ENCODE measurements at places on chromosomes 2 and 18.

DNA sequence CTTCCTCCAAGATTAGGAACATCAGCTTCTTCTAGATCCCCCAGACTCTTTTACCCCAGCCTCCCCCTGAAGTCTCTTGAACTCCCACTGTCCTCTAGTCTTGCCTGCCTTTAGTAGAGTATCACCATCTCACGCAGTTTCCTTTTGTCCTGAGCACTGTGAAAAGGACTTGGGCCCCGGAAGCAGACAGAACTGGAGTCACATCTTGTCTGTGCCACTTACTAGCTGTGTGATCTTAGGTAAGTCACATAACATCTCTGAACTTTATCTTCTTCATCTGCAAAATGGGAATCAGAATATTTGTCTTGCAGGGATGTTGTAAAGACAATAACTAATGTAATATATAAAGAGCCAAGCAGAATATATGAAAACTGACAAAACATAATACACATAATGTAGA, 8.4 kb upstream of the TRABD2A start:
- DNase-seq: no peak

DNA sequence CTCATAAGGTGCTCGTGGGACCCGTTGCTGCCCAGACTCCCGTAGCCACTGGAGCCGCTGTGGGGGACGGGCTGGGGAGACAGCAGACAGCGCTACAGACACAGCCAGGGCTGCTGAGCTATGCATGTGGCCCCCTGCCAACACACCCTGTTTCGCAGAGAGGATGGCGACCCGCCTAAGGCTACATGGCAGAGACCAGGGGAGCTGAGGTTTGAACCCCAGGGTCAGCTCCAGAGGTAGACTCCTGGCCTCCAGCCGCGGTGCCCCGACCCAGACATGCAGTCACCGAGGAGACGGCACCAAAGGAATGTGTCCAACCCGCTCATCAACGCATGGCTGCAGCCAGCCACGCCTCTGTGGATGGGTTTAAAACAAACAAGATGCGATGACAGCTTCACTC, 21.0 kb upstream of the HES6 start:
- no peak for DNase-seq

DNA sequence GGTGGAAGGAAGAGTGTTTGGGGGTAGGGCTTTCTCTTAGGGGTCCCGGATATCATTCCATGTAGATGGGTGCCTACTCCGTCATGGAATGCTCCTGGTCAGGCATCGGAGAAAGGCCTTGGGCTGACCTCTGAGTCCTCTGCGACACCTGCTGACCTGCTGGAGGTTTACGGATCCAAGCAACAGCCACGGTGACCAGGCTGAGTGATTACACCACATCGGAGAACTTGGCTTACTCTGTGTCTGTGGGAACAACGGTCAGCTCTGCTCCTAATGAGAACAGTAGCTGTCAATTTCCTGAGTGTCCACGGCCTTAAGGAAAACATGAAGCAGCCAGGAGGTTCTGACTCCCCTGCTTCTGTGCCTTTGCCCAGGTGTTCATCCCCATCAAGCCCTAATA, 73.2 kb downstream of the TNP1 start:
- DNase-seq: no peak

DNA sequence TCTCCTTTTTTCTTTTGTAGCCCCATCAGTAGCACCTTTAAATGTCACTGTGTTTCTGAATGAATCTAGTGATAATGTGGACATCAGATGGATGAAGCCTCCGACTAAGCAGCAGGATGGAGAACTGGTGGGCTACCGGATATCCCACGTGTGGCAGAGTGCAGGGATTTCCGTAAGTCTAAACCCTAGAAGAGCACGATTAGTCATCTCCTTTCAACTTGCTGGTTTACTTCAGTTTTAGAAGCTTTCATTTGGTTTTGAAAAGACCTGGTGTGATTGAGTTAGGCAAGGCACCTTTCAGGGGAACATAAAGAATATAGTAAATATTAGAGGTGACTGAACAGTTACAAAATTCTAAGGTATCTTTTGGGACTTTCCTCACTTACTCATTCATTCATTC, 72.2 kb upstream of the TMEM87B start:
- no peak for DNase-seq

DNA sequence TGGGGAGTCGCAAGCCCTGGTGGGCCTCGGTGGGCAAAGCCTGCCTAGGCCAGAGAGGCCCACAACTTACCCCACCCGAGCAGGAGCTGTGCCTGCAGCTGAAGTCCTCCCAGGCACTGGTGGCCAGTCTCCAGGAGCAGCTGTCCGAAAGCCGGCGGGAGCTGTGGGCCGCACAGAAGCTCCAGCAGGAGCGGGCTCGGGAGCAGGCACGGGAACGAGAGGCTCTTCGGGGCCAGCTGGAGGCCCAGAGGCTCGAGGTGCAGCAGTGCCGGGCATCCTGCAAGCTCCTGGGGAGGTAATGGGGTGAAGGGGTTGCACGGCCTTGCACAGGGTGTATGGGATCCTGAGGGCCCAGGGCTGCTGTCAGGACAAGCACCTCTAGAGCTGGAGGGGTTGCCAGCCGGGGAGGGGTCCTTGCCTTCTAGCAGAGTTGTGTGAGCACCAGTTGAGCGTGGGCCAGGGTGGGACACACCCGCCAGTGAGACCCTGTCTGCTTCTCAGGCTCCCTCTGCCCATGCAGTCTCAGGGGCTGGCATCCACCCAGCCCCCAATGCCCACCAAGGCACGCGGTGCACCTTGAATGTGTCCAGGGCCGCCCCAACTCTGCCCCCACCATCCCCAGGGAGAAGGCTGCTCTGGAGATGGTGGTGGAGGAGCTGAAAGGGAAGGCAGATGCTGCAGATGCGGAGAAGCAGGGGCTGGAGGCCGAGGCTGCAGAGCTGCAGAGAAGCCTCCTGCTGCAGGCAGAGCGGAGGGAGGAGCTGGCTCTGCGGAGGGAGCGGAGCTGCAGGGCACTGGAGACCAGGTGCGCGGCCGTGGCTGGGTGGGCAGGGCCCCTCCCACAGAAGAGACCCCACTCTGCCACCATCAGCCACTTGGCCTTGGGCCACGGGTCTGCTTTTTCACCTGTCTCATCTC, 27.2 kb downstream of the CROCC2 start:
- DNase-seq: no peak
